ENCODE measurements at places on chromosomes 7 and 10.

DNA sequence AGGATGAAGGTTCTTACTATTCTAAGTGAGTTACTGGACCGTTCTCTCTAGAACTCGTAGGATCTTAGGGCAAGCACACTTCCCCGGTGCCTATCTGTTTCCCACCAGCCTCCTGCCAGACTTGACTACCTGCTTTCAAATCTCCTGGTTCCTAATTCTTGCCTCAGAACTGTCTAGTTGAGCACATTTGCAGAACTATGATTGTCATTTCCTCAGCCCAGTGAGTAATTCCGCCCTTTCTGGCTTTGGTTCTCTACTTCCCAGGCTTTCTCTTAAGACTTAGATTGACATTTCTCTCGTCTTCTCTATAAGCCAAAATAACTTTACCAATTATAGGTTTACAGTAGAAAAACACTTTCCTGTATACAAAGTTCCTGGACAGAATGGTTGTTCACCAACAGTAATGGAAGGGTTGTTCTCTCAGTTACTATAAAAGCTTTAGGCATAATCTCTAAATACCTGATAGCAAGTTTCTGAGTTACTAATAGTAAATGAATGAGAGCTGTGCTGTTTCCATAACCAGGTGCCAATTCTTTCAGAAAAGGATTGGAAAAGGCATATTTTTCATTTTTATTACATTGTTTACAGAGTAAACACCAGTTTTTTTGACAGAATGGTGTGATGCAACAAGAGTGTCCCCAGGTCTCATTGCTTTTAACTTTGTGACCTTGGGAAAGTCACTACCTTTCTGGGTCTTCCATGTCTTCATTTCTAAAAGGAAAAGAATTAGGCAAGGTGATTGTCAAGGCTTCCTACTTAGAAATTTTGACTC, 41.1 kb downstream of the PLEKHA8 start:
- no peak for DNase-seq

GRCh38 chr7:22561321-22561811, 61.4 kb upstream of the STEAP1B start:
- DNase-seq, result peak; percentile 85

DNA sequence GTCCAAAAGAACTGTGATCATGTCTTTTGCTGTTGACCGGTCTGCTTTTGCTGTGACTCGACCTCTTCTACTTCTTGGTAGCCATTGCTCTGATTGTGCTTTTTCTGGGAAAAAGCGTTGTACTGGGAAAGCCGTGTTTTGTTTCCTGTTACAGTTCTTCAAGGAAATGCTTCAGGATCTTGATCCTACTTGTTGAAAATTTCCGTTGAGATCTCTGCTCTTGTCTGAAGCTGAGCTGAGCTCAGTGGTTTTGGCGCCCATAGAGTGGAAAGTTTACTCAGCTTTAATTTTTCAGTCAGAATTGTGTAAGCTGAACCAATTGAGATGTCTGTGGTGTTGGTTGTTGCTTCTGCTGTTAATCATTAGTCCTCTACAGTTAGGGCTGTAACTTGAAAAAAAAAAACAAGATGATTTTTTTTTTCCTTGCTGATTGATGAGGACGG, 302.2 kb downstream of the CCDC3 start:
- DNase-seq, result no peak

DNA sequence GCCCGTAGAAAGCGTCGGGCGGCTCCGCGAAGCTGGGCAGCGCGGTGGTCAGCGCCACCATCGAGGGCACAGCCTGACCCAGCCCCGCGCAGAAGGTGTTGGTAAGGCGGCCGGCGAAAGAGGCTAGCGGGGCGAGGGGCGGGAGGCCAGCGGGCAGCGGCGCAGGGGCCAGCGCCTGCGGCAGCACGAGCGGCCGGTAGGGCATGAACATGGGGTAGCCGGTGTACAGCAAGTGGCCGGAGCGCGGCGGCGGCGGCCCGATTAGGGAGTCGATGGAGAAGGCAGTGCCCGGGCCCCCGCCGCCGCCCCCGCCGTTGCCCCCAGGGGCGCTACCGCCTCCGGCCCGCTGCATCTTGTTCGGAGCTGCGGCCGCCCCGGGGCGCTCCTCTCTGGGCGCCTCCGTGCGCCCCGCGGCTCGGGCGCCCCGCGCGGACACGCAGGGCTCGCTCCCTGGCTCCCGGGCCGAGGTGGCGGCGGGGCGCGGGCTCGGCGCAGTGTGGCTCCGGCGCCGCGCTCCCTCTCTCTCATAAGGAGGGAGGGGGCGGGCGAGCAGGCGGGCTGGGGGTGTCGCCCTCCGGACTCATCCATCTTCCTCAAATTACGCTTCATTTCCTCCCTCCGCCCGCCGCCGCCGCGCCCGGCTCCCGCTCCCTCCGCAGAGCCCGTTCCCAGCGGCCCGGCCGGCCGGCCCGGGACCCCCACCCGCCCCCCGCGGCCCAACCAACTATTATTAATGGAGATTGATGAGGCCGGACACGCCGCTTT, at the start of gene GBX1:
Gene GBX1, minus strand, starts transcription at position 498 of the 765 bp plus-strand sequence. Its CDS starts 146 bp downstream, at position 352.
- DNase-seq, result no peak

- DNase-seq, result no peak
These were observed 34.3 kb upstream of the HERPUD2 start for GRCh38 chr7:35729061-35729783.

All from iPS DF 19.7 (cell line).